ENCODE measurements at places on chromosomes 11 and 22.

- DNase-seq = no peak
Observed at GRCh38 chr11:65919573-65920371, 546 bp downstream of the DRAP1 start.

GRCh38 chr11:4185561-4185960, 91.0 kb downstream of the RRM1 start:
- no peak for DNase-seq

DNA sequence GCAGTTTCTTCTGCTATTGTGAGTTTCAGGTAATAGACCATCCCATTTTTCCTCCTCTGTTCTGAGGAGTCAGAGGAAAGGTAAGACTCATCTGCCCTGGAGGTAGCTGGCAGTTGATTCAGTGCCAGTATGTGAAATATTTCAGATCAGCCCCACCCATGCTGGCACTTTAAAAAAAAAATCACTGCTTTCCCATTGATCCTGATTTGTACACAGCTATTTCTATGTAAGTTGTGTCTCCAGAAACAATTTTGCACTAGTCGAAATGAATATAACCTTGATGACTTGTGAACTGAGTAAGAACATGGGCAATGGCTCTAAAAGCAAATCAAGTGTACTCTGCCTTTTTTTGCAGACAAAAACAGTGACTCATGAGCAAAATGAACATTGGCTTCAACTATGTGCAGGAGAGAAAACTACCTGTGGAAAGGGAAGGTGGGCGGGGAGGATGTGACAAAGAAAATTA, 82.0 kb upstream of the OR5AK2 start:
- no peak for DNase-seq

GRCh38 chr11:121914508-121915059, 201.4 kb downstream of the BLID start:
- DNase-seq = no peak

GRCh38 chr11:134760299-134760698, 348.3 kb upstream of the B3GAT1 start:
- DNase-seq = no peak

DNA sequence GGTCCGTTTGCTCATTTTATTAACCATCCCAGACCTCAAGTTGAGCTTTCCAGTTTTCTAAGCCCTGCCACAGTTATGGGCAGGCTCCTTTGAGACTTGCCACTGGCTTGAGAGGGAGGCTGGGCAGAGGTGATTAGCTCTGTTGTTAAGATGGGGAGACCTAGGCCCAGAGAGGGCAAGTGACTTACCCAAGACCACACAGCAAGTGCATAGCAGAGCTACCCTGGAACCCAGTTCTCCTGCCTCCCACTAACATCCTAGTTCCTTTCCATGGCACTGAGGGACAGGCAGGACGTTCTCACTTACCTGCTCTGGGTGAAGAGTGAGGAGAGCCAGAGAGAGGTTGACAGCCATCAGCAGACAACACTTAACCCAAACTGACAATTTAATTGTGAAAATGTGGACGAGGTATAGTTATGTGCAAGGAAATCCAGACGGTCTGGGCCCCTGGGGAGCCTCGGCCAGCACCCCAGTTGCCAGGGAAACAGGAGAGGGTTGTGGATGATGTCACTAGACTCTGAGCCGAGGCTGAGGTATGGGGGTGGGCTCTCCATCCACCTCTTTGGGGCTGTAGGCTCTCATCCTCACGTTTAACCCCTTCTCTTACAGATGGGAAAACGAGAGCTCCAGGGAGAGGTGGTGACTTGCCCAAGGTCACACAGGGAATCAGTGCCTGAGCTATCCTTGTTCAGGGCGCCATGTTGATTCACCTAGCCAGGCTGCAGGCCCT, 12.3 kb upstream of the WNT11 start:
- no peak for DNase-seq

DNA sequence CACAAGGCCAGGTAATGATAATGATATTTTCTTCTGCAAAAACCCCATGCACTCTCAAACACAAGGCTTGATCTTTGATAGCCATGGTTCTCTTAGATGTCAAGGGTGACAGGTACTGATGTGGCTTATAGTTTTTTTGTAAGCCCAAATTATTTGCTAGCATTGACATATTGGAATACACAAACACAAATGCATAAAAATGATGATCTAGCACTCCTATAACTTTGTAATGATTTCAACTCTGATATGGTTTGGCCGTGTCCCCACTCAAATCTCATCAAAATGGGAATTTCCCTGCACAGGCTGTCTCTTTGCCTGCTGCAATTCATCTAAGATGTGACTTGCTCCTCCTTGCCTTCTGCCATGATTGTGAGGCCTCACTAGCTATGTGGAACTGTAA, 572.5 kb upstream of the CCDC90B start:
- DNase-seq = no peak

DNA sequence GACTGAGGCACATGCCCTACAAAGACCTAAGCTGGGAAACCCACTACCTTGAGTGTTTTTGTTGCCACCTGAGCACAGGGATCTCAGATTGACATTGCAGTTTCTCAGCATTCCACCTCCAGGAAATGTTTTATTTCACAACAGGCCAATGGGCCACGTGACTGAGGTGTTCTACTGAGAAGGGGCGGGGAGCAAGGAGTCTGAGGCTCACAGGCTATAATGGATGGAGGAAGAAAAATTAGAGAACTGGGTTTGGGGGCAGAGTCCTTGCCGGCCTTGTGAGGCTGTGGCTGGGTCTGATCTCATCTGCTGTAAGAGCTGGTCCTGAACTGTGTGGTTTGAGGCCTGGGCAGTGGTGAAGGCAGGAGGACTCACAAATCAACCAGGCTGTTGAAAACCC, 40.7 kb downstream of the ZNF202 start:
- no peak for DNase-seq

- no peak for DNase-seq
Observed at GRCh38 chr22:41875531-41876270, 39.2 kb downstream of the SHISA8 start.

GRCh38 chr22:36797911-36798673, 18.7 kb downstream of the PVALB start:
- DNase-seq = no peak

GRCh38 chr11:44839458-44840084, 111.1 kb downstream of the TP53I11 start:
- DNase-seq = no peak

DNA sequence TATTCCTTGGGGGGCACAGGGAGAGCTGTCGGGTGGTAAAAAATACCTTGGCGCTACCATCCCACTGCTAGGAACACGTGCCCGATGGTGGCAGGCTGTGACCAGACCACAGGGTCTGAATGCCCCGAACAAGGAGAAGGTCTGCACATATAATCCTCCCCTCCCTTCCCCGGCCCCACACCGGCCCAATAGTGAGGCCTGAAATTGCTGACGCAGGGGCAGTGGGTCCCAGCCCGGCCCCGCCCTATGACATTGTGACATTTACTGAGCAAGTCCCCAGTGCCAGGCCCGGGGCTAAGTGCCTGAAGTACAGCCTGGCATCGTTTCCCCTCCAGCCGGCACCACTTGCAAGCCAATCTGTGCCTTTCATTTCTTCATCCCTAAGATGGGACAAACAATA, 19.5 kb downstream of the MN1 start:
- no peak for DNase-seq

GRCh38 chr11:36509201-36509639, 852 bp downstream of the TRAF6 start:
- DNase-seq = no peak

DNA sequence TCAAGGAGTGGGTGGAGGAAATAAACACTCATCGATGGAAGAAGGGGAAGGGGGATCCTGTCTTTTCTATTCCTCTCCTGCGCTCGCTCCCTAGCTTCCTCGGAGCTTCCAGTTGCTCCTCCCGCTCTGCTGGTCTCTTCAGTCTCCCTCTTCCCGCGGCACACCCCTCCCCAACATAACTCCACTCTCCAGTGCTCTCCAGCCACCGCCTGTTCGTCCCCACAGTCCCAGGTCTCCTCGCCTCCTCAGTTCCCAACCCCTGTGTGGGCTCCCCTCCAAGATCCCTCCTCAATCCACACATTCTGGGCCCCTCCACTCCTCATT, 438 bp downstream of the ZW10 start:
- no peak for DNase-seq

- DNase-seq = no peak
Observed at GRCh38 chr22:39312410-39312809, 7.0 kb downstream of the RPL3 start.

DNA sequence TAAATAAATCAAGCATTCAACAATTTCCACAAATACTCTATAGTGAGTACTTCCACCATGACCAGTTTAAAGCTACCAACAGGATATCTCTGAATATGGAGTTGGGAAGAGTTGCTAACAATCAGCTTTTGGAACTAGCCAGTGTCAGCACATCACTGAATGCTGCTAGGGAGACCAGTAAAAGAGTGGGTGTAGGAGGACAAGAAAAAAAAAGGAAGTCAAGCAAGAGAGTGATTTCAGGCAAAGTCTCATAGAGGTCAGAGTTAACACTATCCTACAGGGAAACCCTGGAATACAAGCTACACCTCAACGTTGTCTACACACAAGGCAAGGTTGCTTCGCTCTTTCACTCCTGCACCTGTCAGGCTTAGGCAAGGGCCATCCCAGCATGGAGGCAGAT, 24.2 kb downstream of the EIF3F start:
- DNase-seq = no peak

DNA sequence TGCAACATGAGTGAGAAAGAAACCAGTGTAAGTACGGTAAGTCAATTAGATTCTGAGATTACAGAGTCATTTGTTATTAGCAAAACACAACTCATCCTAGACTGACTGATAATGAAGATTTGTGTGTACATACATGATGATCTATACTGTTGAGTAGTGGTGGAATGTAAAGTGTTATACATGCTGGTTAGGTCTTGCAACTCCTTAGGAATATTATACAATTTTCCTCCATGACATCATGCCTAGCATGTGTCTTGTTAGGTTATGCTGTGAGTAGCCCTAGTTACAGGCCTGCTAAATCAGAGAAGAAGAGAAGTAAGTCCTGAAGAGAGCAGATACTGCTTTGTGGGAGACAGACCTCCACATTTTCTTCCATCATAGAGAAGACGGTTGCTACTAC, 880.6 kb downstream of the LUZP2 start:
- no peak for DNase-seq

DNA sequence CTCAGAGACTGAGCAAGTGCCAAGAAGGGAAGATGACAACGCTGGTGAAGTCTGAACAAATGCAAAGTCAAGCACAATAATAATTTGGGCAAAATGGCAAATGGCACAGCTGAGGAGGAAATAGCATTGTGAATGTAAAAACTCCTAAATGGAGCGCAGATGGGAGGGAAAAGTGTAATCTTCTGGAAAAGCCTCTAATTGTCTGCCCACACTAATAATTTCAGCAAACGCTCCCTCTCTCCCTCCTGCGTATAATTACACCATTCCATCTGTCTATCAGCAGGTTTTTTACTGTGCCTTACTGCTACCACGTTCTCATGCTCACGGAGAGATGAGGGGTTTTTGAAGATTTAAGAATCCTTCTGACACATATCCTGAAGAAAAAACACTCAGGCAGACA, 302.6 kb downstream of the KIRREL3 start:
- DNase-seq = no peak

GRCh38 chr11:43936076-43936475, 6.4 kb upstream of the C11orf96 start:
- DNase-seq = no peak

GRCh38 chr11:76653674-76654284, 16.8 kb downstream of the LRRC32 start:
- no peak for DNase-seq

DNA sequence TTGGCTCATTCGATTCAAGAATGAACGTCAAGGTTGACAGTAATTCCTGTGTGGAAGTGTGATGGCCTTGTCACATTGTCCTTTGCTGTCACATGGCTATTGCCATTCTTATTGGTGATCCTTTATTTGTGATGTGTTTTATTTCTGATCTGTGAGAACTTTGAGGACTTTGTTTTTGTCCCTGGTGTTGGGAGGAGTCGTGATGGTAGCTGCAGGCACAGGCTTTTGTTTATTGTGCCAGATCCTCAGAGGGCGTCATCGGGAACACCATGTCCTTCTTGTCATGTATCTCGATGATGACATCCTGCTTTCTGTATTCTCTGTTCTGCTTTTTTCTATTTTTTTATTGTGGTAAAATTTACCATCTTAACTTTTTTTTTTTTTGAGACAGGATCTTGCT, 5.6 kb downstream of the PICK1 start:
- DNase-seq = no peak

DNA sequence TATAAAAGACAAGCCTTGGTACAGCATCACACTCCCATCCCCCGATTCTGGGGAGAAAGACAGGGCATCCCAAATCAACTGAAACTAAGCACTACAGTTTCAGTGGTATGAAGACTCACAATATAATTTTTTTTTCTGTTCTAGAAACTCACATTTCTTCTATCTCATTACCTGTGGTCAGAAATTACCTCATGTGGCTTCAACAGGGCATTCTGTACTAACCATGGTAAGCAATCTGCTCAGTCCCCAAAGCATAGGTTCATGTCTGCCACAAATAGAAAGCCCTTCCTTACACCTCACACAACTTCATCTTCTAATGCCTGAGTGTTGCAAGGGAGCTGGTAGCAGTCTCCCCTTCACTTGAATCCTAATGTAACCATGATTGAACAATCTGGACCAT, 147.4 kb upstream of the POU2AF2 start:
- no peak for DNase-seq

GRCh38 chr11:114148013-114148382, 88.5 kb downstream of the ZBTB16 start:
- no peak for DNase-seq

DNA sequence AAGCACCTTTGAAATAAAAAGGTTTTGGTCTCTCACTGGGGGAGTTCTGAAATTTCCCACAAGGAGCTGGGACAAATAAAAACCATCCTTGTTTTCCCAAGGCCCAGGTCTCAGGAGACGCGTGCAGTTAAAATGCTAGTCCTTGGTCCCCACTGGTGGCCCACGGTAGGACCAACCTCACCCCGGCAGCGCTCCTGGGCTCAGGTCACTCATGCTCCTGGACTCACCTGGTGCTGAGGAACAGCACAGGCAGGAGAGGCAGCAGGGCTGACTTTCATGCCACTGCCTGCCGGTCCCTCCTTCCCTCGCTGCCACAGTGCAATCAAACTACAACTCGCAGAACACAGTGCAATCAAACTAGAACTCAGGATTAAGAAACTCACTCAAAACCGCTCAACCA, 356.8 kb upstream of the CCDC179 start:
- no peak for DNase-seq

DNA sequence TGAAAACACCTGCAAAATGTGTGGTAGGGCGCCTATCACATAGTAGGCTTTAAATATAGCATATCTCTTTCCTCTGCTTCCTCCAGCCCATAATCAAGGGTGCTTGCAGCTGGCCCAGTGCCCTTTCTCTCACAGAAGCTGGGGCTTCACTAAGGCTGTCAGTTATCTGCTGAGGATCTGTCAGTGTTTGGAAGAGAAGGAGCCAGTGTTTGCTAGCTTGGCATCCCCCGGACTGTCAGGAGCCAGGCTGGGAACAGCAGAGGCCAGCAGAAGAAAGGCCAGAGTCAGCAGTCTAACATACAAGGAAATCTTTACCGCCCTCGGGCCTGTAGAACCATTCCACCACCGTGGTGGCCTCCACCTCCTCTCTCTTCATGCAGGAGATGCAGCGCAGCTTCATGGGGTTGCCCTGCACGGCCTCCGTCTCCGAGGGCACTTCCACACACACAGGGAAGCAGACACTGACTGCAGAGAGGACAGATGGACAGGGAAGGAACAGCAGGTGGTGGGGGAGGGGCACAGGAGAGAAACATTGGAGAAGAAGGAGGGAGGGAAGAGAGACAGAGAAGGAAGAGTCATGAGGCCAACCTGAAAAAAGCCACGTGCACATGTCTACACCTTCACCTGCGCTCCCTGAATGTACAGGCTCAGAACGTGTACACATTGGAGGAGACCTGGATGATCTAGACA, 9.0 kb downstream of the SCN3B start:
- DNase-seq = no peak

GRCh38 chr22:17633217-17633997, 4.9 kb upstream of the ATP6V1E1 start:
- DNase-seq = no peak

Measured in activated CD4-positive, CD25-positive, alpha-beta regulatory T cell treated with anti-CD3 and anti-CD28 coated beads, Interleukin-2, amount 50 U/mL, for 72 hours (primary cell).